ENCODE measurements at places on chromosomes 3 and 15.

GRCh38 chr15:57158997-57159668 lies 217.2 kb upstream of the CGNL1 start:
- no peak for DNase-seq

GRCh38 chr3:62817678-62818077 lies 57.5 kb downstream of the CADPS start:
- DNase-seq = no peak

GRCh38 chr3:120496278-120497002 lies 45.6 kb upstream of the FSTL1 start:
- no peak for DNase-seq

DNA sequence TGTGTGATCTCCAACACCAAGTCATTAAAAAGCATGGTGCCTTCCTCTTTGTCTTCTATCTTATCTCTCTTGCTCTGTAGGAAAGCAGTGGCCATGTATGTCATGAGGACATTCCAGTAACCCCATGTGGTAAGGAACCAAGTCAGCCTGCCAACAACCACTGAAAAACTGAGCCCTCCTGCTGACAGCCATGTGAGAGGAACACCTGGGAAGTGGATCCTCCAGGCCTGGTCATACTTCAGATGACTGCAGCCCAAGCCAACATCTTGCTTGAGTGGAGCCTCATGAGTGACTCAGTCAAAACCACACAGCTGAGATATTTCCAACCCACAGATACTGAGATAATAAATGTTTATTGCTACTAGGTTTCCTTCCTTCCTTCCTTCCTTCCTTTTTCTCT lies 597.3 kb downstream of the ZIC1 start:
- DNase-seq = no peak

- no peak for DNase-seq
Measured at GRCh38 chr15:78065973-78066946, 11.3 kb downstream of the TBC1D2B start.

- no peak for DNase-seq
Measured at GRCh38 chr3:14146381-14147065, 21.7 kb downstream of the TMEM43 start.

GRCh38 chr3:24951180-24951579 lies 456.5 kb upstream of the THRB start:
- no peak for DNase-seq

DNA sequence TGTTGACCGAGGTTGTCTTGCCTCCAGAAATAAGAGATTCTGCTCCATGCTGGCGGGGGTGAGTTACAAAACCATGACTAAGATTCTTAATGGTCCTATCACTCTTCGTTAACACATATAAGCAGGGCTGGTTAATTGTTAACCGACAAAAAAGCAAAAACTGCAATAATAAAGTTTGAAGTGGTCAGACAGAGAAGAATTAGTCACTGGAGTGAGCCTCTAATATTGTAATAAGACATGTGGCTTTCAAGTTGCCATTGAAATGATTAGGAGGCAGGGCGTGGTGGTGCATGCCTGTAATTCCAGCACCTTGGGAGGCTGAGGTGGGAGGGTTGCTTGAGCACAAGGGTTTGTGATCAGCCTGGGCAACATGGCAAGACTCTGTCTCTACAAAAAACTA lies 78.4 kb upstream of the NR2F2 start:
- DNase-seq = no peak

DNA sequence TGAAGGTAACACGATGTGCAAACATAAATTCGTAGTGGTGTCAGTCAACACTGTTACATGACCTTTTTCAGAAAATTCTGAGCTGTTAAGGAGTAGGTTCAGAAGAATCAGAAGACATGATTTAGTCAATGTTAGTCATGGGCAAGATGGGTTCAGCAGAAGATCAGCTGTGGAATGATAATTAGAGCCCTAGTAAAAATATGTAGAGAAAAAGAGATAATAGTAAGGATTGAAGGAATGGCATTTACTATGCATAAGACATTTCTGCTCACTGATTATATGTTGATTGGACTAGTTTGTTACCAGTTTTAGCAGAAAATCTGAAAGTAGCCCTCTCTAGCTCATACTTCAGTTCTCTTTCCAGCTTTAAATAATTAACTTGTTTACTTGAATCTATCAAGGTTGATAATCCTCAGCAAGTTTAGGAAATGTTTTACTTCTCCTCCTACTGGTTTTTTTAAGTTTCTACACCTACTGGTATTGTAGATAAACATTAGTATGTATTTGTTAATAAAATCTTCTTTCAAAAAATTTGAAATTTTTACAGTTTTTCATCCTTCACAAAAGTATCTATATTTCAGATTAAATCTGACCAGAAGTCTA lies 98.6 kb downstream of the ALCAM start:
- no peak for DNase-seq

DNA sequence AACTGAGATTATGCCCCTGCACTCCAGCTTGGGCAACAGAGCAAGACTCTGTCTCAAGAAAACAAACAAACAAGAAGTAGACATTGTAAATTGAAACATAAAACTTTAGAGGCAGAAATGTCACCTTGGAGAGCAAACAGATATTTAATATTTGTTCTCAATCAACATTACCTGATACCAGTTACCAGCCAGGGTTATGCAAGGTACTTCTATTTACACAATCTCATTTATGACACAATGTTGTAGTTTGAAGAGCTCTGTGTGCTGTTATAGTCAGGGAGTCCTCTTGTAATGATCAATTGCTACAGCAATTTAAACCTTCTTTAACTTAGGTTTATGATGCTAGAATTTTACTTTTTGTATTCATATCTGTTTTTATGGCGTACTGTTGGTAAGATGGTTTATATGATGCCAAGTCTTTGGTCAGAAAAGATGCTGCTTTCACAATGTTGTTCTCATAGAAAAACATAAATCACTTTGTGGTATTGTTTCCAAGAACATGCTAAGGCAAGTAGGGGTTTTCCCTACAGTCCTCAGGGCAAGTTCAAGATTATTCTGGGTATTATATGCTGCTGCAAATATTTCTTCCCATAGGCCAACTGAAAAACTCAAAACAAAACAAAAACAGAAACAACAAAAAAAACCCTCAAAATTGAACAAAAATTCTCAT lies 173.5 kb downstream of the TNIK start:
- DNase-seq = no peak

DNA sequence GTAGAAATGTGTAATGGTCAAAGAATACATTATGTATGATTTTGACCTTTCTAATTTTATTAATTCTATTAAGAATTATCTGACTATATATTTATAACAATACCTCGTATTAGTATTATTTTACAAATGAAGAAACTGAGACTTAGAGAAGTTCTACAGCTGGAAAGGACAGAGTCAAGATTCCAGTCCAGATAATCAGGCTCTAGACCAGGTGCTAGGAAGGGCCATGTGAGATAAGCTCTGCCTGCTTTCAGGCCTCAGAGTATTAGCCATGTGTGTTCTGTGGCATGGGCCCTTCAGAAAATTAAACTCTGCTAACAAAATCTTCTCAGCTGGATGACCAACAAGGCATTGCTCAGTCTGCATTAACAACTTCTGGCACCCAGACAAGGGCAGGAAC lies 87.5 kb downstream of the CD200R1L start:
- no peak for DNase-seq

- DNase-seq = no peak
Measured at GRCh38 chr15:34012461-34013028, 26.5 kb downstream of the AVEN start.

GRCh38 chr3:194588741-194589140 lies 44.5 kb downstream of the TMEM44 start:
- DNase-seq = no peak

- no peak for DNase-seq
Measured at GRCh38 chr15:101192081-101192480, 59.8 kb downstream of the CHSY1 start.

- DNase-seq = no peak
Measured at GRCh38 chr3:166451997-166452396, 614.8 kb upstream of the BCHE start.

DNA sequence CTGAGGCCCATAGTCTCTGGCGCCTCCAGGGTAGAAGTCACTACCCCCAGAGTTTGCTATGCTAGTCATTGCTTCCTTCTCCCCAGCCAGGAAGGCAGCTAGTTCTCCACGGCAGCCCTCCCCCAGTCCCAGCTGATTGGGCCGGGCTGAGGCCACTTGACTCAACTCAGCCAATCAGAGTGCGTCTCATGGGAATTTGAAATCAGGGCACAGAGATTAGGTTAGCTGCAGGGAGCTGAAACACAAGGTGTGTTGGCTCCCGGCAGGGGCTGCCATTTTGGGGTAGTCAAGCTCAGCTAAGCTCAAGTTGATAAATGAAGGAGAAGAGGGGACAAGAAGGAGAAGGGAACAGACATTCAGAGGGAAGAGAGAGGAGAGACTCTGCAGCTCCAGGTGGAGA lies 32.8 kb downstream of the LINGO1 start:
- DNase-seq = no peak

- no peak for DNase-seq
Measured at GRCh38 chr3:146274833-146275232, 23.9 kb upstream of the PLSCR4 start.

GRCh38 chr3:44045476-44046275 lies 196.0 kb upstream of the TOPAZ1 start:
- no peak for DNase-seq

DNA sequence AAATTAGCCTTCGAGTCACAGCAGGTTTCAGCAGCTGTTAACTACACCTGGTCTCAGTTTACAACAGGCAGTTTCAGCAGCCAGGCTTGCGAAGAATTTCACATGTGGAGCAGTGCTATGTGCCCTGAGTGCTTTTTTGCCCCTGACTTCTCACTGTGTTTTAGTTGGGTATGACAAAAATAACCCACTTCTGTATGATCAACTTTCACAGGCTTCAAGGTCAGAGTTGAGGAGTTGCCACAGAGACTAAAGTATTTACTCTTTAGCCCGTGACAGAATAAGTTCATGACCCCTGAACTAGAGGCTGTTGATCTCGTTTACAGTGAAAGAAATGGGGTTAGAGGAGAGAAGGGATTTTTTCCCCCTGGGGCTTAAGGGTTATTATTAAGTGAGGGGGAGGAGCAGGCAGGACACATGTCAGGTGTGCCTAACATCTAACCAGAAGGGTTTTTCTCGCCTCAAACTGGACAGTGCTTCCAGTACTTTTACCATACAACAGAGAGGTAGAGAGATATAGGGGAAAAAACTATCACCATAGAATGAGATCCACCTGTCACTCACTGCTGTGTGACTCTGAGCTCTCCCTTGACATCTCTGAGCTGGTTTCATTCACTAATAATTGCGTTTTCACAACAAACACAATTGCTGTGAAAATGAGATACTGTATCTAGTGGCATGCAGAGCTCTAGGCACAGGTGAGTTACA lies 14.0 kb upstream of the TOPBP1 start:
- no peak for DNase-seq

DNA sequence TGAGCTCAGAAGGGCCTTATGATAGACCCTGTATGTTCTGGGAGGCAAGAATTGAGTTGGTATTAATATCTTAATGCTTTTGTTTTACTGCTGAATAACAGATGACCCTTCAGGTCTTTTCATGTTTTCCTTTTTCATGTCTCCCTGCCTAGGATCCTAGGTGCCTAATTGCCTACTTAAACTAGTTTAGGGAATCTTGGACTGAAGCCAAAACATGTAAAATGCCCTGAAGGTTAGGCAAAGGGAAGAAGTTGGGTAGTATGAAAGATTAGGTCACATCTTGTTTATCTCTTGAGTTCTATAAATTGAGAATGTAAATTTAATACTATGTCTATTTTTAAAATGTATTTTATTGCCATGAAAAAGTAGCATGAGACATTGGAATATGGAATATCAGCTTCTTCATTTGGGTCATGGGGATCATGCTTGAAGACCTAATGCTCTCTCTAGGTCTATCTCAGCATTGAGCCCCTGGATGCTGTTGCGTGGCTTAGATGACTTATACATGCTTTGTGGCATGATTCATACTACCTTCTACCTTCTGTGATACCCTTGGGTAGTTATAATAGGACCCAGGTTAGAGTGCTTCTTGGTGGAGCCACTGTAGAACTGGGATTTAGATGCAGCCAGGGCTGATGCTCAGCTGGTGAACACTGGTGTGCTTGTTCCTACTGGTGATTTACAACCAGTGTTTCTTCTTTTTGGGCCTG lies 26.4 kb downstream of the RBM6 start:
- no peak for DNase-seq

- DNase-seq = no peak
Measured at GRCh38 chr15:70523616-70524015, 239.7 kb downstream of the UACA start.

- no peak for DNase-seq
Measured at GRCh38 chr15:98717942-98718341, 69.6 kb downstream of the IGF1R start.

DNA sequence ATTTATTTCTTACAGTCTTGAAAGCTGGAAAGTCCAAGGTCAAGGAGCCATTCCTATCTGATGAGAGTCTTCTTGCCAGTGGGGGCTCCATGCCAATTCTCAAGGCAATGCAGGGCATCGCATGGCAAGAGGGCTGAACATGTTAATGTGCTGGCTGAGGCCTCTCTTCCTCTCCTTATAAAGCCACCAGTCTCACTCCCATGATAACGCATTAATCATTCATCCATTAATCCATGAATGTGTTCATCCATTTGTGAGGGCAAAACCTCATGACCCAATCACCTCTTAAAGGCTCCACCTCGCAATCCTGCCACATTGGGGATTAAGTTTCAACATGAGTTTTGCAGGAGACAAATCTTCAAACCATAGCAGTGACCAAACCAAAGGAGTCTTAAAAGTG lies 118.3 kb downstream of the PROS1 start:
- DNase-seq = no peak

DNA sequence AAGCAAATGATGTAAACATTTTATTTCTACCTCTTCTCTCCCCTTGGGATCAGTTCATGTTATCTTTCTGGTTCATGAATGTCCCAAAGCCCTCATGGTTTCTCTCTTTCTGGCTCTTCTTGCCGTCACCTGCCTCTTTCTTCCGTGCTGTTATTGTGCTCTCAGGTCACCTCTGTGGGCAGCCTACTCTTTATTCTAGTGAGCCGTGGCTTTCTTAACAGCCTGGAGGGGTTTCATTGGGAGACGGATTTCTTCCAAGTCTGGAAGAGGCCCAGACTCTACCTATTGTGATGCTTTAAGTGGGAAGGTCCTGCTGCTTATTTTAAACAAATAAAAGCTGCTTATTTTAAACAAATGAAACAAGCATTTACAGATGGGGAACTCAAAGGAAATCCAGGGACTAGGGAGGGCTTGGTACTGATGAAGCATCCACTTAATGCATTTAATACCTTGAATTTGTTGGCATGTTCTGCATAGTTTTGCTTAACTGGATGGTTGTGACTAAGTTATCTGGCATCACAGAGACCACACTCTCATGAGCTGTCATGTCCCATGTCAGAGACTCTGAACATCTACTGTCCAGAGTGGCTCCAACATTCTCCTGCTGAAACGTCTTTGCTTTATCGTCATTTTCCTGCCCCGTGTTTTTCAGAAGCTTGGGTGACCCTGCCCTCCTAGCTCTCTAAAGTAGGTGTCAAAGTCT lies 443.3 kb downstream of the GABRG3 start:
- DNase-seq = no peak

All from stimulated activated CD8-positive, alpha-beta memory T cell treated with anti-CD3 and anti-CD28 coated beads, Interleukin-4, amount 100 ng/mL, for 1 hour (primary cell).